ENCODE measurements at places on chromosomes 7 and 10.

- no peak for DNase-seq
Measured at GRCh38 chr7:43491984-43492383, 90.9 kb upstream of the STK17A start.

- no peak for DNase-seq
Measured at GRCh38 chr7:88040694-88041093, 106.6 kb downstream of the ADAM22 start.

DNA sequence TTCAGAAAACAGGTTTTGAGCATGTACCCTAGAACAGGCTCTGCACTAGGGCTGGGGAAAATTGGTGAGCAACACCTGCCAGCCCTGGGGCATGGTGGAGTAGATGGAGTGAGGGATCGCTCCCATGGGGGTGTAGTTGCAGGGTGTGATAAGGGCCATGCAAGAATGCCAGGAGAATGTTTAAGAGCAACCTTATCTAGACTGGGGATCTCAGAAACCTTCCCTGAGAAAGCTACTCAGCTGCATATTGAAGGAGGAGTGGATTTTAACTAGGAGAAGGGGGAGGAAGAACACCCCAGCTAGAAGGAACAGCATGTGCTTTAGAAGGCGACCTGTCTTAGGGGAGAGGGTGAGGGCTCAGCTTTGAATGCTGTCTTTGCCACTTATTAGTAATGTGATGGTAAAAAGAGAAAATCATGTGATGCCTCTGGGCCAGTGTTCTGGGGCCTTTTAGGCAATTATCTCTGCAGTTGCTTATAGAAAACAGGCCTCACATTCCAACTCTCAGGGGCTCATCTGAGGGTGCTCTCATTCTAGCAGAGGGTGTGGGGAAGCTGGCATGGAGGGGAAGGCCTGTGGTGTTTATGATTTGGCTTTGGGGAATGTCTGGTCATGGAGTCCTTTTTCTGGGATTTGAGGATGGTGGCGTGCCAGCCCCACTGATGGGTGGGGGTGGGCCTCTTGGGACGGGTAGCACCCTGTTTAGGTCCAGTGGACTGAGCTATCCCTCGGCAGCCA is 225.4 kb downstream of the BMPER start:
- DNase-seq: no peak

GRCh38 chr7:6248581-6248980 is 23.8 kb downstream of the CYTH3 start:
- DNase-seq: no peak

GRCh38 chr10:15083674-15084501 is 4.7 kb downstream of the ACBD7 start:
- DNase-seq: no peak

DNA sequence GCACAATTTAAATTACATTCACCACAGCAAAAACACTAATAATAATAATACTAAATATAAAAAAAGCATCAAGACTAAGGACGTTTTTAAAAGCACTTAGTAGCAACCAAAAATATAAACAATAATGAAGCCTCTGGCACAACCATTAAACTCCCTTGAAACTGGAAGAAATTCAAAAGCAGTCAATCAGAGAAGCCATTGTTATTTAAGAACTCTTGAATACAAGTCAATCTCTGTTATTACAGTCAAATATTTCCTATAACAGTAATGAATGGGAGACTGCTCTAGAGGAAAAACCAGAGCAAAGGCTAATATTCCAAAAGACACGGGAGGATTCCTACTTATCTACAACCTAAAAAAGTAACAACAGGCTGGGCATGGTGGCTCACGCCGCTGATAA is 164.2 kb downstream of the KMT2E start:
- DNase-seq: no peak

DNA sequence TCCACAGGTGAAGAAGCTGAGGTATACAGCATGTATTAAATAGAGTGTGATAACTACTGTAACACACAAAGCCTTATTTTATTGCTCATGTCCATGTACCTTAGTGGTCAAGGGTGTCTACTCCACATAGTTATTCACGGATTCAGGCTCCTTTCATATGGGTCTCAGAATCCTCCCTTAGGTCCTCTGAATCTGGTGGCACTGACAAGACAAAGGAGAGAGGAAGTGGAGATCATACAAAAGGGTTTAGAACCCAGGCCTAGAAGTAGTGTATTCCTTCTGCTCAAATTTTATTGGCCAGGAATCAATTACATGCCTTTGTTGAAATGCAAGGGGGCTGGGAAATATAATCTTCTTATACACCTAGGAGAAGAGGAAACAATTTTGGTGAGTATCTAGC is 164.6 kb downstream of the PTEN start:
- no peak for DNase-seq

DNA sequence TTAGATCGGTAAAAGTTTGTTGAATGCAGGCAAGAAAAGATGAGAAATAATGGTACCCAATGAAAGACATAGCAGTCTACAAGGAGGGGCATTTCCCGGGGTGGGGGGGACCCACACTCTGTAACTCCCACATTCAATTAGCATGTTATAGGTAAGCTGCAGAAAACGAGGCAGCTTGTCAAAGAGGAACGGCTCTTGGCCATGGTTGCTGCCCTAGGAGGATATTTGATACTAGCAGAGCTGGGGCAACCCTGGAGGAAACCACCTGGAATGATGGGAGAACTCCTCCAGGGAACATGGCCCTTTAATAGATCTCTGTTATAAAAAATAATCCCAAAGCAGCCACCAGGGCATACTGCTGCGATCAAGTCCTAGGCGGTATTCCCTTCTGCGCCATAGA is 98.5 kb downstream of the EGFR start:
- DNase-seq: no peak

GRCh38 chr10:19577381-19577780 is 238.9 kb upstream of the PLXDC2 start:
- DNase-seq: no peak

GRCh38 chr7:143906895-143907294 is 4.9 kb upstream of the TCAF1 start:
- DNase-seq: no peak

DNA sequence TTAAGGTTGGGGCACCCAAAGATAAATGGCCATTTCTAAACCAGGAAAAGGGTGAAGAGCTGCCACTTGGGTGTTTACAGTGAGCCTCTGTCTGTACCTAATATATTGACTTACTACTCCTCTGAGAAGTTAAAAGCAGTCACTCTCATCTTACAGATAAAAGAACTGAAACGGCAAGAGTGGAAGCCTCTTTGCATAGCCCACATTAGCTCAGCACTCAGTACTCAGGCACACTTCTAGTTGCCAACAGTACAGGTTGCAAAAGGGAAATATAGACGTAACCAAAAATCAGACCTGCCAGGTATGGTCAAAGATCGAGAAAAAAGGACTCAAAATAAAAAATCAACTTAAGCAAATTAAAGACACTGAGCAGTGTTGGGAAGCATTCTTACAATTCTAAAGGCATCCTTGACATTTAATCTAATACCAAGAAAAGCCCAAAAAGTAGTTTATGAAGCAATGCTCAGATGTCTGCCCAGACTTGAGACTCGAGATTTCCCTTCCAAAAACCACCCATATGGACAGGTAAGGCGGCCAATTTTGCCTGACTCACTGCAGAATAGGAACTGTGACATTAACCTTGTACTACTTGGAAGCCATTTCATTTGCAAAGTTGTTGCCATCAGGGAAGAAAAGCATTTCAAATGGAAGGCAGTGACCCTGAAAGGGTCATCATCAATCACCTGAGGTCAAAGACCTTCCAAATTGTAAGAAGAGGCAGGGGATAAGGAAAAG is 139.3 kb downstream of the SLC25A13 start:
- no peak for DNase-seq

GRCh38 chr7:77313085-77313484 is 103.1 kb downstream of the GSAP start:
- no peak for DNase-seq

GRCh38 chr10:63781226-63781625 is 260.0 kb downstream of the REEP3 start:
- no peak for DNase-seq

DNA sequence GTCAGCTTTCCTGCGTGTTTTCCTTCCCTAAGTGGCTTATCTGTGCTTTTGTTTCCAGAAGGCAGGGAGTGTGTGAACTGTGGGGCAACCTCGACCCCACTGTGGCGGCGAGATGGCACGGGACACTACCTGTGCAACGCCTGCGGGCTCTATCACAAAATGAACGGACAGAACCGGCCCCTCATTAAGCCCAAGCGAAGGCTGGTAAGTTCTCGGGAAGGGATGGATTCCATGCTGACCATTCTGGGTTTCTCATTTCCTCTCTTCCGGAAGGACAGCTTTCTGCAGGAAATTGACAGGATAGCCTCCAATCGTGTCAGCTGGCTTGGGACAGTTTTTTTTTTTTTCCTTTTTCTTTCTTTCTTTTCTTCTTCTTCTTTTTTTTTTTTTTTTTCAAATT is 9.4 kb downstream of the GATA3 start:
- DNase-seq: no peak

DNA sequence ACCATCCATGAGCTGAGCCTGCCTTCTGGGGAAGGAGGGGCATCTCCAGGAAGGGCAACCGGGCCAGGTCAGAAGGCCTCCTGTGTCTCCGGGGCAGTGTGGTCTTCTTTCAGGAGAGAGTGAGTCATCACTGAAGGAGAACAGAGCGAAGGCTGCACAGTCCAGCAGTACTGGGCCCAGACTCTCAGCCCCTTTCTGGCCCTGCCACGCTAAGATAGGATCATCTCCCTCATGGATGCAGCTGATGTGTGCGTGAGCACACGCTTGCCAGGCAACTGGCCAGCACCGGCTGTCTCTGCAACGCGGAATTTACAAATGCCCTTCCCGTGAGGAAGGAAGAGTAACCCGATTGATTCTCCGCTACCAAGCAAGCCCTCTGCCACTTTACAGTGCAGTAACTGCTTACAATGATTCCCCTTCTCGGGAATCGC is 328.2 kb downstream of the TNS3 start:
- no peak for DNase-seq

GRCh38 chr10:54903745-54904144 is 102.7 kb upstream of the PCDH15 start:
- DNase-seq: no peak

DNA sequence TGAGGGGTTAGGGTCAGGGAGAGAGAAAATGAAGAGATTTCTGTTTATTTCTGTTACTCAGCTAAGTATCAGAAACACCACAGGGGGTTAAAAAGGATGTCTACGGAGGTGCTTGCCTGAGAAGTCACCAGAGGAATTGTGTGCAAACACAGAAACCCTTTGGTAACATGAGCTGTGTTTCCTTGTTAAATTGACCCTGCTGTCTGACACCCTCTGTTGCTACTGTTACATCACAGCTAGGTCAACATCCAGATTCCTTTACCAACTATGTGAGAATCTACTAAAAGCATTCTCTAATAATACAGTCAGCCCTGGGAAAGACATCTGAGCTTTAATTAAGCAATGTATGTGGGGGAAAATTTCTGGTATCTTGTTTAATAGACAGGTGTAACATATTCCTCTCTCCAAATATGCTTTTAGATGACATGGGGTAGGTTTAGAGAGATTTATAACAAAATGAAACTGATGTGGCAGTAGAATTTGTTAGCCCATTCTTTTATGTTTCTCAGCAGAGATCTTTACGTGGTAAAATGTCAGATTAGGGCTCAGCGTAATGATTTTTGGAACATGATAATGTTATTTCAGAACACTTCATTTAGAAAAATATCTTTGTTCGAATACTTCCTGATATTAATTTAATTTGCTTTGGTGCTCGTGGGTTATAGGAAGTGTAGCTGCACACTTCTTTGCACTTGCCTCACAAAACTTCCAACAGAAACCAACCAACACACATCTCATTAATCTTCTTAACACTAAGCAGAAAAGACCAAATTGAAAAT is 168.0 kb upstream of the AHR start:
- no peak for DNase-seq

DNA sequence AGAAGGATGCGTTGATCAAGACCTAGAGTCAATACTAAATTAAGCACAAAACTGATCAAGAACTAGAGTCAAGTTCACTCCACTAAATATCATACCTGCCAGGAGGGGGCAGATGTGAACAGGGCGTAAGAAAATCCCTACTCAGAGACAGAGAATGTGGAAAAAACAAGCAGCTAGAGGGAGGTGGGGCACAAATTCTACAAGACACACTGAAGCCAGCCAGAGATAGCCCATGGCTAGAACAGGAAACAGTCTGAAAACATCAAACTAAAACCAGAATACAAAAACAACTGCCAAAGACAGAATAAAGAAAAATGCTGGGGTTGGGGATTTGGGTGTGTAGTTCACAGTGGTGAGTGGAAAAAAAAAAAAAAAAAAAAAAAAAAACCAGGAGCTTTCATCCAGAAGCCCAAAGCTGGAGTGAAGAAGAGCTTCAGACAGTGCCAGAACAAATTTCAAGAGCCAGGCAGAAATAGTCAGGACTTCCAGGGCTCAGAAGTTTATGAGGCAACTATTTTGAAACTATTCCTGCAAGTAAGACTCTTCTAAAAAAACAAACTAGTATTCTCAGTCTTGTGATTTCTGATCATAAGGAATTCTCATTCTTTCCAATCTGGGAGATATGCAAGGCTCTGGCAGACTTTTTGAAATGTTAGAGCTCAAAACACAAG is 118.3 kb downstream of the CCDC71L start:
- DNase-seq: peak; percentile 25

- DNase-seq: no peak
Measured at GRCh38 chr7:41918597-41918996, 215.7 kb upstream of the INHBA start.

DNA sequence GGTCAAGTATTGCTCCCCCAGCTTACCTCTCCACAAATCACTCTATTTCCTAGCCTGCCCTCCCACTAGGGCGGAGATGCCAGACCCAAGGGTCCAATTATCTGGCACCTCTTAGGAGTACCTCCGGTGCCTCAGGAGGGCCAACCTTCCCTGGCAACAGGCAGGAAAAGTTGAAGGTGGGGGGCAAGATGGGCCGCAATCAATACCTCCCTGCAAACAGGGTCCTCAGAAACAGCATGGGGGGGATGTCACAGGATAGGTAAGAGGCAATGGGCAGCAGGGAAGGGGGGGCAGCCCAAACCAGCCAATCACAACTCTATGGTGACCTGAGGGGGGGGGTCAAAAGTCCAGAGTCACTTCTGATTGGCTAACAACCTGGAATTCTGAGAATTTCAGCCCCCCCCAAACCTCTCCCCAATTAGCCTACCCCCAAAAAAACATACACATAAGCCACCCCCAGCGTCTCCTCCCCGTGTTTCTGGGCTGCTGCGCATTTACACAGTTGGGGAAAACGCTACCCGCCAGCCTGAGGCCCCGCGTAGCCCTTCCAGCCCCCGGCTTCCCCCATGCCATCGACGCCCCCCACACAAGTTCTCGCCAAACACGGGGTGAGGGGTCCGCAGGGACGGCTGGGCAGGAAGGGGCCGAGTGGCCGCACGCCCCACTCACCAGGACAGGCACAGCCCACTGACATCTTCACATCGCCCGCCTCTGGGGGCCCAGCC is 589 bp downstream of the LDB1 start:
- peak; percentile 23 for DNase-seq

GRCh38 chr10:1364151-1364910 is 308.1 kb downstream of the WDR37 start:
- no peak for DNase-seq

DNA sequence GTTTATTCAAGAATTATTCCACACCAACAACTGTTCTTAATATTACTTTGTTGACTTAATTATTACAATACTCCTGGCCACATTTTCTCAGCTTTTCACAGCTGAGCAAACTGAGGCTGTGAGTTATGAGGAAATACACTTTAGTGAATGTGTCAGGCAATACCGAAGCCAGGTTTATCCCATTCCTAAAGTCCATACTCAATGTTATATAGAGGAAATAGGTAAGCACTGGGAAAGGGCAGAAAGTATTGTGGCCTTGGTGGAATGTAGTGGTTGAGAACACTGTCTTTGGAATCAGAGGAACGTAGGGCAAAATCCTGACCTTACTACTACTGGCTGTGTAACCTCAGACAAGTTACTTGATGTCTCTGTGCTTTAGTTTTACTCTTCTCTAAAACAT is 110.8 kb downstream of the CD36 start:
- DNase-seq: no peak

Measured in stimulated activated CD4-positive, alpha-beta T cell treated with anti-CD3 and anti-CD28 coated beads, TNF-alpha, amount 100 ng/mL, for 24 hours (primary cell).